ENCODE measurements at places on chromosomes 7 and 10.

GRCh38 chr7:158004123-158004490, 583.5 kb downstream of the PTPRN2 start:
- DNase-seq: no peak

- no peak for DNase-seq
These were observed 3.7 kb upstream of the ELMO1 start for GRCh38 chr7:37452346-37452745.

DNA sequence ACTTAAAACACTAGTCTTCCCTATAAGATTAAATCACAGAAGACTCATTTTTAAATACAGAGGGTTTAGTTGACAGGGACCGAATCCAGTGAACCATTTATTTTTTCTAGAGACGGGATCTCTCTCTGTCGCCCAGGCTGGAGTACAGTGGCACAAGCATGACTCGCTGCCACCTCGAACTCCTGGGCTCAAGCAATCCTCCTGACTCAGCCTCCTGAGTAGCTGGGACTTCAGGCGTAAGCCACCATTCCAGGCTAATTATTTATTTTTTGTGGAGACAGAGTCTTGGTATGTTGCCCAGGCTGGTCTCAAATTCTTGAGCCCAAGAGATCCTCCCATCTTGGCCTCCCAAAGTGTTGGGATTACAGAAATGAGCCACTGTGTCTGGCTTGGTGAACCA, 20.9 kb upstream of the LYZL1 start:
- no peak for DNase-seq

DNA sequence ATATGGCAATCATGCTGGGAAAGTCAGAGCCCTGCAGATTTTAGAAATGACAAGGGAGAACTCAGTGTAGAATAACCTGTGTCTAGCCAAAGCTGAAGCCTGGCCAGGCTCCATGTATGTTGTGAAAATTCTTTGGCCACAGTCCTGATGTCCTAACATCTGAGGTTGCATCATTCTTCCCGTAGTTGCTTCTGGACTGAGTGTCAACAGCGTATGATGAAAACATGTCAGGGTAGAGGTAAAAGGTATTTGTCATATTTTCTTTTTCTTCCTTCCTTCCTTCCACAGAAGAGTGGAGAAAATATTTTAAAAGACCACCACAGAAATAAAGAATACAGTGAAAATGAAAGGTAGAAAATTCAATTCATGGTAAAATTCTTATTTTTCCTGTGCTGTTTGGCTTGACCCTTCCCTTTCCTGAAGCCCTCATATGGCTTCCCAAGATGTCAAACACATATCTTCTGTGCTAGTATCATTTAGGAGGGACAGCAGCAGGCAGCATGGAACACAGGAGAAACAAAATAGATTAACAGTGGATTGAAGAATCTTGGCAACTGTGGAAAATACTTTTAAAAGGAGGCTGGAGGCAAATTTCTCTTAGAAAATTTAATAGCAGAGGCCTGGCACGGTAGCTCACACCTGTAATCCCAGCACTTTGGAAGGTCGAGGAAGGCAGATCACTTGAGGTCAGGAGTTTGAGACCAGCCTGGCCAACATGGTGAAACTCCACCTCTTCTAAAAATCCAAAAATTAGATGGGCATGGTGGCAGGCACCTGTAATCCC, 18.9 kb upstream of the NRBF2 start:
- DNase-seq: no peak

DNA sequence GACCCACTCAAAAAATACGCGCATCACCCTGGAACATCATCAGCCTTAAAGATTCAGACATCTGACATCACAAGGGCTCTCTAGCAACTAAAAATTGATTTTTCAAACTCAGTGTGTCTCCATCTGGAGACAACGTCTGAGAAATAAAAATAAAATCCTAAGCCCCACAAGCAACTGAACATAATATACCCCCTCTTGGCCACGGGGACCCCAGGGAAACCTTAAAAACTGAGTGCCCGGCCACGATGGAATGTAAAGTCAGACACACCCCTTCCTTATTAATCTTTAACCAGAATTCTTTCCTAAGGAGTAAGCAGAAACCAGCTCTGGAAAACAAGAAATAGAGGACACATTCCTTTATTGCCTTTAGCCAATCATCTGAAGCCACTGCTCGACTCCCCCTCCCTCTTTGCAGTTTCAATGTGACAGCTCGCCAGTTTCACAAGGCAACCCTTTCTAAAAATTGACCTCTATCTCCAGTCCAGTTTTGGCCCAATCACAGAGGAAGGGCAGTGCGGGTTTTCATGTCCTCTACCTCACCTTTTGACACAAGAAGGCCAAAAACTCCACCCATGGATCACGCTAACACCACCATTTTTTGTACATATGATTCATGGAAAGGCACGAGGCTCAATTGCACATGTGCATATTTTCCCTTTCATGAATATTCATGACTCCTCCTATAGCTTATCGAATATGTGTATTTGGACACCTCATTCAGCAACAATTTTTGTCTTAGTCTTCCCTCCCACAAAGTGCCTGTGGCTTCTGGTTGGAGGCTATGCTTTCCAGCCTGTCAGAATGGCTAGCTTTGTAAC, 24.2 kb downstream of the IFIT3 start:
- no peak for DNase-seq

All from activated CD8-positive, alpha-beta memory T cell treated with anti-CD3 and anti-CD28 coated beads for 1 hour (primary cell).